ENCODE measurements at places on chromosomes 7 and 10. TPM values are rescaled to one million over a fixed set of nuclear protein-coding genes. Genes with fewer than 3 reads are reported as not detected.

DNA sequence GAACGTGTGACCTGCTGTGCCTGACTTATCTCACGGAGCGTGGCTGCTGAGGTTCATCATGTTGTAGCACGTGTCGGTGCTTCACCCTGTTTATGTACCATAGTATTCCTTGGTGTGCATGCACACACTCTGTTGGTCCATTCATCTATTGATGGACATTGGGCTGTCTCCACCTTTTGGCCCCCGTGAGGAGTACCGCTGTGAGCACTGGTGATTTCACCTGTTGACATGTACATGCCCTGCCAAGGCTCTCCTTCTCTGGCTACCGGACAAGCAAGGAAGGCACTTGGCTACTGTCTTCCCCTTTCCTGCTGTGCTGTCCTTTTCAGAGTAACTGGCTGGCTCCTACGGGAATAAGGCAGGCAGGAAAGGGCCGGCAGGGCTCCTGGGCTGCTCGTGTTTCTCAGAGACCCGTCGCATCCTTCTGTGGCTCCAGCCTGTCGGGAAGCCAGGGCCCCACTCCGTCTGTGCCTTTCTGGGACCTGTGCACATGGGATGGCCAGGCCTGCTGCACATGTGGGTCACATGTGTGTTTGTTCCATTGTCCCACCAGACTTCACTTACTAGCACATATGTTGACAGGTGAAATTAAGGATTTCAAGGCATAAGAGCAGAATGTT lies 17.8 kb upstream of the TBRG4 start:
- DNase-seq, result no peak

Gene GPR22
- not detected for total RNA-seq

- no peak for DNase-seq
These were observed 1.9 kb upstream of the ACBD5 start for GRCh38 chr10:27242473-27242950.

- DNase-seq, result no peak
These were observed 1621.6 kb downstream of the REEP3 start for GRCh38 chr10:65142641-65143435.

DNA sequence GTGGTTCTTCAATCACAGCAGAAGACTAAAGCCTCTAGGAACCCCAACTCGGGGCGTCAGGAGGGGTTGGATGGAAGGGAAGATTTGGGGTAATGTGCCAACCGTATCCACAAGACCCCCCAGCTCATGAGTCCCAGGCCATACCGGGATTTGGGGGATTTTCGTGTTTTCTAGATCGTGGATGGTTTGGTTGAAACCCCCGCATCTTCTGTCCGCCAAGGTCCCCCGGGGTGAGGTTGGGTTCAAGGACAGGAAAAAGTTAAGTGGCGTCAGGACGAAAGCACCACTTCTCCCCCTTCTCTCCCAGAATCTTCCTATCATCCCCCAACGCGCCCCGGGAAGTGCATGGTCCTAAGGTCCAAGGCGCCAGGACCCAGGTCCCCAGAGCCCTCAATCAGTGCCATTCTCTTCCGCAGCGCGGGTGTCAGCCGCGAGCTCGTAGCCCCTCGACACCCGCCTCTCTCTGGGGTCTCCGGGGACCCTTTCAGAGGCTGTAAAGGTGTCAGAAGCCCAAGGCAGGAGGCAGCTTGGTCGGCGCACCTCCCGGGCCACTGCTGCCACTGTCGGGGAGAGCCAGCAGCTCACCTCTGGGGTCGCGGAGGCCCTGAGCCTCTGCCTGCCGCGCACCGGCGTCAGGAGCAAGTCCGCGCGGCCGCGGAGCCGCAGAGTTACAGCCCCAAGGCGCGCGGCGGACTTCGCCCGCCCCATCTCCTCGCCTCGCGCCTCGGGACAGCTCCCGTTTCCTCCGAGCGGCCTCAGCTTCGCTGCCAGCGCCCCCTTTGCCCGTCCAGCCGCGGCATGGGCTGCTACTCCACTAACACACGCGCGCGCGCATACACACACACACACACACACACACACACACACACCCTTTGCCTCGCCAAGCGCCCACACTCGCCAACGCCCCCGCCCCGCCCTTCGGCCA lies 1.5 kb downstream of the MKX start:
- peak; percentile 86 for DNase-seq

- DNase-seq, result no peak
These were observed 29.7 kb upstream of the DNAJB6 start for GRCh38 chr7:157306846-157307838.

Gene DCLRE1A
- total RNA-seq, result 6.3 TPM

Gene CCDC172
- not detected for total RNA-seq

- DNase-seq, result no peak
These were observed 5.2 kb upstream of the IGF2BP3 start for GRCh38 chr7:23475576-23475839.

Gene PKD2L1
- 1.5 TPM for total RNA-seq

GRCh38 chr7:80499350-80499953 lies 12.4 kb downstream of the GNAT3 start:
- DNase-seq, result no peak

DNA sequence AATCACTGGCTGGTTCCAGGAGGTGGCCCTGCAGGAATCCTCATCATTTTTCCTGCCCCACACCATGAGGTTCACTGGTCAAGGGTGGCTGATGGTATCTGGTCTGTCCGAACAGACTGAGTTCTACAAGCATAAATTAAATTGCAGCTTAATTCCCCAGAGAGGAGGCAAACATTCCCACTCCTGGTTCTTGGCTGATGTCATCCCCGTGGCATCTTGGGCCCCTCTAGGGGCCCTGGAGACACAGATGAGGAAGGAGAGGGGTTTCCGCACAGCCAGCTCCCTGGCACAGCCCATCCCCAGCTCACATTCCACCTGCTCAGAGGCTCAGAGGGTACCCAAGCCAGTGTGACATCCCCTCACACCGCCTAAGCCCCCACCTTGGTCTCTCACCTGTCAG lies 5.3 kb upstream of the KLRG2 start:
- DNase-seq, result no peak

Gene PLPP4
- 0.54 TPM for total RNA-seq

- DNase-seq, result no peak
These were observed 38.6 kb downstream of the ZCCHC24 start for GRCh38 chr10:79406683-79407422.

Gene PFKP
- 18.9 TPM for total RNA-seq

Gene ADO
- total RNA-seq, result 19.5 TPM

GRCh38 chr10:67808704-67809103 lies 29.3 kb downstream of the DNAJC12 start:
- no peak for DNase-seq

DNA sequence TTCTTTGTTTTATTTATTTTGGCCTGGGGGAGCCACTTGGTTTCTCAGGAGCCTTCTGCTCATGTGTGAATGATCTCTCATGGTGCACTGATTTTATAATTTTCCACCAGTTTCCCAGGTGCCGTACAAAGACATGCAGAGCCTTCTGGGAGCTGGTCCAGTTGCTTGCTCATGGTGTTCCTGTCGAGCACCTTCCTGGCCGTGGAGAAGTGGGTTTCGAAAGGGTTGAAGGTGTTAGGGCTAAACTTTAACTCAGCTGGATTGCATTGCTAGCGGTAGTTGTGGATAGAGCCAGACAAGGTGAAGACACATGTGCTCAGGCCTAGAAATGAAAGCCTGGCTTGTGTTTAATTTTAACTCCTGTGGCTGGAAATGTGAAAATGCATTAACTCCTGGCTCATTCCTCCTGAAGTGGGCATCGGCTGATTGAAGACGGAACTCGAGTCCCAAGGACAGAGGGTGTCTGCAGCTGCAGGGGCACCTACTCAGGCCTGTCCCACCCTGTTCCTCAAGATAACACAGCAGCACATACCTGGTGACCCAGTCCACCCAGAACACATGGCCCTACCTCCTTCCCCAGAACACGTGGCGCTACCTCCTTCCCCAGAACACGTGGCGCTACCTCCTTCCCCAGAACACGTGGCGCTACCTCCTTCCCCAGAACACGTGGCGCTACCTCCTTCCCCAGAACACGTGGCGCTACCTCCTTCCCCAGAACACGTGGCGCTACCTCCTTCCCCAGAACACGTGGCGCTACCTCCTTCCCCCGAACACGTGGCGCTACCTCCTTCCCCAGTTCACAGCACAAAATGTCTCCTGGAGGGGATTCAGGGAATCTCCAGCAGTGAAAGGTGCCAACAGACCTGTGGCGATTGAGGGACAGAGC lies 133.2 kb downstream of the WDR37 start:
- DNase-seq, result peak; percentile 25

Gene COBL
- total RNA-seq, result 27.0 TPM

Gene CC2D2B
- total RNA-seq, result 4.9 TPM

Gene IL15RA
- total RNA-seq, result 38.7 TPM

DNA sequence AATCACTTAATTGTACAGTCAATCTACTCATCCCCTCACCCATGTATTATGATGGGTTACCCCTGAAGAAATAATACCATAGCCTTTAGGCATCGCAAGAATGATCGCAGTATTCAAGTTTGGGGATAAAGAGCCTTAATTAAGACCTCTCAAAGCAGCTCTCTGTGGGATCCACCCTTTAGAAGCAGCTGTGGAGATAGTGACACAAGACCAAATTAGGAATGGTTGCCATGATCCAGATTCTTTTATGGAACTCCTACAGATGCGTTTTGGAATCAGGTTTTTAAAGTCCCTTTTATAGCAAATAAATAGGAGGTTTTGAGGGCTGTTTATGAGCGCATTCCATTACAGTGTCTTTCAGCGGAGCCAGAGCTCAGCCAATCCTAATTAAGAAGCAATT lies 12.2 kb downstream of the TES start:
- no peak for DNase-seq

DNA sequence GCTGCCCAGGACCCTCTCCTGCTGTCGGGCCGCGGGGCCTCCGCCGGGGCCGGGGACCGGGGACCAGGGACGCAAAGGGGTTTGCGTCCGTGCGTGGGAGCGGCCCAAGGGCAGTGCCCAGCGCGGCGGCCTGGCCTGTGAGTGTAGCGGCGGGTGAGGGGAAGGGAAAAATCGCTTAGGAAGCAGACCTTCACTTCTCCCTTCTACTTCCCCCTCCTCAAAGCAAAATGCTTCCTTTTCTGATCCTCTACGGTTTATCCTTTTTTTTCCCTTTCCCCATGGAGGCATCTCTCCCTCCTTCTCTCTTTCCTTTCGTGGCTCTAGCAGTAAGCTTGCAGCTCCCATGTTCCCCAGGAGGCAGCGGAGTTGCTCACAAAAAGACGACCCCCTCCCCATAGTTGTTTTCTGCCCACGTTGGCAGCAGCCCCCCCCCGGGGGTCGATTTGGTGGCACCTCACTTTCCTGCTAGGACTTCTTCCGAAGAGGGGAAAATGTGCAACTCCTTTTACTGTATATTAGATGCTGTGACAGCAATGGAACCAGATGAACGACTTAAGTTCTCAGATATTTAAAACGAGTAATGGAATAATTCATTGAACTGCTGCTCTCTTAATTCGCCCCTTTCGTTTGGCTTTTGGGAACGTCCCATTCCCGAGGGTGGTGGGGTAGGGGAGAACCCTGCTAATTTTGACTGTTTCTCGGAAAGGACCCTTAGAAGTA lies 724 bp downstream of the CAPZA2 start:
- DNase-seq, result no peak

GRCh38 chr10:124123156-124123555 lies 29.8 kb upstream of the CHST15 start:
- DNase-seq, result no peak

Gene SPDYE6
- not detected for total RNA-seq

DNA sequence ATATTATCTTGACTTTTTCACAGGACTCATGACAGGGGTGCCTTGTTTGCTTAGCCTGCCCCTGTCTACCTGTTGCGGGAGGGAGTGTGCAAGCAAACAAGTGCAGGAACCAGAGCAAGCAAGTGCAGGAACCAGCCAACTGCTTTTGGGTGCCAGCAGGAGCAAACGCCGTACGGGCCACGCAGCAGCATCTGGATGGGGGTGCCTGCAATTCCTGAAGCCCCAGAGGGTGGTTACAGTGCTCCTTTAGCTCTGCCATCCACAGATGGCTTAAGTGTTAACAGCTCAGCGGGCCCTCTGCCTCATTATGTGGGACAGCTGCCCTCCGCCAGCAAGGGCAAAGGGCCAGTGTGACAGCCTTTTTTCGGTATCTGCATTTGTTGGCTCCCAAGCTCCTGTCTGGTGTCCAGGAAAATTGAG lies 83.5 kb downstream of the MICU1 start:
- DNase-seq, result peak; percentile 33

Gene FXYD4
- not detected for total RNA-seq

Gene MUC12
- total RNA-seq, result 0.69 TPM

Gene CD36
- total RNA-seq, result 154 TPM

Gene EMX2
- not detected for total RNA-seq

GRCh38 chr10:33010132-33011037 lies 52.4 kb upstream of the ITGB1 start:
- no peak for DNase-seq

DNA sequence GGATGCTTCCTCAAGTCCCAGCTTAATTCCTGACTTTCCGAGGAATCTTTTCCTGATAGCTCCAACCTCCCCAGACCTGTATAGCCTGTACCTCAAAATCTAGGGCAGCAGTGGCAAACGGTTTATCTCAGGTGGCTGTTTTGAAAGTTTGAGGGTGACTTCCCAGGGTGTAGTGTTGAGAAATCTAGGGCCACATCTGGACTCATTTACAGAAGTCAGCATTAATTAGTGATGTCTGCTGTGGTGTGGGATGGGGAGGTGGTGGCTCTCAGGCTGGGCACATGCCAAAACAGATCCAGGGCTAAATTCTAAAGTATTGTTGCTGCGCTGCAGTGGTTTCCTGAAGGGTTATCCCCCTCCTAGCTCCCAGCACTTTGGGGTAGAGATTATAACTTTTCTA lies 38.0 kb downstream of the UNC5B start:
- no peak for DNase-seq

GRCh38 chr7:40749877-40750276 lies 615.1 kb downstream of the SUGCT start:
- no peak for DNase-seq

DNA sequence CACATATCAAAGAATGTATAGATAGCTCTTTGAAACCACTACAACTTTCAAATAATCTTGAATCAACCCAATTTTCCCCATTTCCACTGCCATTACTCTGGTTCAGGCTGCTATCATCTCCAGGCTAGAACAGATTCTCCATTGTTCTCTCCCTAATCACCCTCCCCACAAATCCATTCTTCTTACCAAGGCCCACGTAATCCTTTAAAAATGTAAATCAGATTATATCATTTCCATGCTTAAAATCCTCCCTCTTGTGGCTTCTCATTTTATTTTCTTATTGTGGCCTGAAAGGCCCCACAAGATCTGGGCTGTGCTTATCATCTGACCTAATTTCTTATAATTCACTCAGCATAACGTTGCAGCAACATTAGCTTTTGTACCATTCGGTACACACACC lies 3.0 kb upstream of the PON1 start:
- no peak for DNase-seq

DNA sequence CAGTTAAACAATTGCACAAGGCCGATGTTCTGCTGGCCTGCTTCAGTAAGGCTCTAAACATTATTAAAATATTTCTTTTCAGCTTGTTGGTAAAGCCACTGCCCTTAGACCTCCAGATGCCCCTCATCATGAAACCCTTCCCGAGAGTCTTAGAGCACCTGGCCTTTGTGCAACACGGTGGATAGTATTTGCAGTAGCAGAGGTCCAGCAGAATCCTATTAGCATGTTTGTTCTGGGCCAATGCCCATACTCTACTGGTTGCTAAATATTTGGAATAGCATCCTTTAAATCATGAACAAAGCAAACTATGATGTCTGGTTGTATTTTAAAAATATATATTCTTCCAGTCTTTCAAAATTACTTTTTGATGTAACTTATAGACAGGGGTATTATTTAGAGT lies 584.6 kb downstream of the CNTNAP2 start:
- no peak for DNase-seq

All from upper lobe of left lung (tissue), 6 donors.